ENCODE measurements at places on chromosomes 6 and 20. TPM values are rescaled to one million over a fixed set of nuclear protein-coding genes. Genes with fewer than 3 reads are reported as not detected.

The KCNK17 gene
- not detected for polyA plus RNA-seq

The MLN gene
- polyA plus RNA-seq, result not detected

The PNLDC1 gene
- 0.34 TPM for polyA plus RNA-seq

The C6orf141 gene
- polyA plus RNA-seq, result not detected

The DYNLT2 gene
- polyA plus RNA-seq, result 2.6 TPM

The STMND1 gene
- not detected for polyA plus RNA-seq

The SNAP25 gene
- polyA plus RNA-seq, result 1.4 TPM

The AMD1 gene
- polyA plus RNA-seq, result 32.8 TPM

The TPBG gene
- polyA plus RNA-seq, result 5.8 TPM

The HAO1 gene
- 0.86 TPM for polyA plus RNA-seq

The CFAP61 gene
- 0.58 TPM for polyA plus RNA-seq

The ISM1 gene
- polyA plus RNA-seq, result 2.0 TPM

DNA sequence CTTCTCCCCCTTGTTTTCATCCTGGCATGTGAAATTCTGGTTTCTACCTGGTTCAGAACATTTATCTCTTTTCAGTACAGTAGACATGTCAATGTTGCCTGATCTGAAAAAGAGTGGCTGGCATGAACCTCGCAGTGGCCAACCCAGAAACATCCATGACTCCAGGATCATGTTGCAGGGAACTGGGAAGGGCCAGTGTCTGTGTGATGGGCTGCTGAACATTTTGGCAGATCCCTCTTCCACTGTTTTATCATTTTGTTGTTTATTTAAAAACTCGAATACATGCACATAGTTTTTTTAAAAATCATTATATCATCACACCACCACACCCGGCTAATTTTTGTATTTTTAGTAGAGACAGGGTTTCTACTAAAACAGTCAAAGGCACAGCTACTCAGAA is 19.0 kb downstream of the WFDC3 start:
- DNase-seq, result no peak

DNA sequence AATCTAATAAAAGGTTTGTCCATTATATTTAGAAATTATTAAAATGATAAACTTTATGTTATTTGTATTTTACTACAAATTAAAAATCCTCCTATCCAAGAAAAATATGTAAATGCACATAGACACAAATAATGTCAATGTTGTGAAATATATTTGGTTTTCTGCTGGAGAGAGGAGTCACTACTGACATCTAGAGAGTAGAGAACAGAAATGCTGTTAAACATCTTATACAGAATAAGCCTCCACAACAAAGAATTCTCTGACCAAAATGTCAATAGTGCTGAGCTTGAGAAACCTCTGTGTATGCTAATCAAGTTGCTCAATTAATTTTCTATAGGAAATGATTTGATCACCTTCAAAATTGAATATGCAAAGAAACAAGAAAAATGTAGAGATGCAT is 12.4 kb downstream of the HTR1B start:
- DNase-seq, result no peak

DNA sequence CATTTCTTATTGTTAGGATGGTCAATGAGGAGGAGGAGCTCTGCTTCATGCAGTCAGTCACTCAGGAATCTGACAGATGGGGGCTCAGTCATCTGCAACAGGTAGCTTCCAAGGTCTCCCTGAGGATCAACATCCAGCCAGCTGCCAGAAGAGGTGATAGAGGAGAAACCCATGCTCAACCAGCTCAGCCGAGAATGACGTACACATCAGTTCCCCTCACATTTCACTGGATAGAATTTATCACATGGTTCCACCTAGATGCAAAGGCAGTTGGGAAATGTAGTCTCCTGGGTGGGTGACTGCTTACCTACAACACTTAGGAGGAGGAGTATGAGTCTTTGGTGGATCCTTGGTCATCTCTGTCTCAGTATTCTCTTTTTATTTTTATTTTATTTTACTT is 144.5 kb downstream of the CEBPB start:
- no peak for DNase-seq

DNA sequence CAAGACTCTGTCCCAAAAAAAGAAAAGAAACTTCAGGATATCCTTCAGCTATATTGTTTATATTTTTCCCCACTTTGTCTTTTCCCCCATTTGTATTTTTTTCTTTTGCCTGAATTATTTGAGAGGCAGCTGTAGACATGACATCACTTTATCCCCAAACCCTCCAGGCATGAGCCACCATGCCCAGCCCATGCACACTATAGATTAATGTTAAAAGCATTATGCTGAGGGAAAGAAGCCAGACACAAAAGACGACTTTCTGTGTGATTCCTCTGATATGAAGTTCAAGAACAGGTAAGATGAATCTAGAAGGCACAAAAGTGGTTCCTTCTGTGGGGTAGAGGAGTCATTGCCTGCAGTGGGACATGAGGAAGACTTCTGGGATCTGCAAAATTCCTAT is 16.4 kb downstream of the CEBPB start:
- no peak for DNase-seq

- no peak for DNase-seq
These were observed 31.8 kb upstream of the STX16 start for GRCh38 chr20:58619077-58619863.

GRCh38 chr20:16694161-16694560 is 35.7 kb upstream of the SNRPB2 start:
- DNase-seq, result no peak

DNA sequence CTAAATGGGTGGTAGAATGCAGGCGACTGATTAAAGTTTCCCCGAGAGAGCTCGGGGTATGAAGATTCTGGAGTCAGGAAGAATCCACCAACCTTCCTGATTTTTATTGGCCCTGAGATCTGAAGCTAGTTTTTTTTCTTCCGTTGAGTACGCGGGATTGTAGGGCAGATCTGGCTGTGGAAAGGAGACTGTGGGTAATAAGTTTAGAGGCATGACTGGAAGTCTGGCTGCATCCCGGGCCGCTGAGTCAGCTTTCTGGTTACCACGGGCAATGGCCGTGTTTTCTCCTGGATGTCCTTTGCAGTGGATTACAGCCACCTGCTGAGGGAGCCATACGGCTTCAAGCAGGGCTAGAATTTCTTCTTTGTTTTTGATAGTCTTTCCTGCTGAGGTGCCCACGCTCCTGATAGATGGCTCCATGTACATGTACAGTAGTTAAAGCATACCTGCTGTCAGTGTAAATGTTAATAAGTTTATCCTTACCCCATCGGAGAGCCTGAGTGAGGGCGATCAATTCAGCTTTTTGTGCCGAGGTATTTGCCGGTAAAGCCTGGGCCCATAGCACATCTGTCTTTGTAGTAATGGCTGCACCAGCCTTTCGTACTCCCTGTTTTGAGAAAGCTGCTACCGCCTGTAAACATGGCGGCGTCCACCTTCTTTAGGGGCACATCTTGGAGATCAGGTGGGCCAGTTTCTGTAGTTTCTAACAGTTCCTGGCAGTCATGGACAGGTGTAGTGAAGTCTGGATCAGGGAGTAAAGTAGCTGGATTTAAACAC is 154.0 kb downstream of the TRIM27 start:
- no peak for DNase-seq

GRCh38 chr6:114376611-114377175 is 33.9 kb upstream of the HS3ST5 start:
- no peak for DNase-seq

DNA sequence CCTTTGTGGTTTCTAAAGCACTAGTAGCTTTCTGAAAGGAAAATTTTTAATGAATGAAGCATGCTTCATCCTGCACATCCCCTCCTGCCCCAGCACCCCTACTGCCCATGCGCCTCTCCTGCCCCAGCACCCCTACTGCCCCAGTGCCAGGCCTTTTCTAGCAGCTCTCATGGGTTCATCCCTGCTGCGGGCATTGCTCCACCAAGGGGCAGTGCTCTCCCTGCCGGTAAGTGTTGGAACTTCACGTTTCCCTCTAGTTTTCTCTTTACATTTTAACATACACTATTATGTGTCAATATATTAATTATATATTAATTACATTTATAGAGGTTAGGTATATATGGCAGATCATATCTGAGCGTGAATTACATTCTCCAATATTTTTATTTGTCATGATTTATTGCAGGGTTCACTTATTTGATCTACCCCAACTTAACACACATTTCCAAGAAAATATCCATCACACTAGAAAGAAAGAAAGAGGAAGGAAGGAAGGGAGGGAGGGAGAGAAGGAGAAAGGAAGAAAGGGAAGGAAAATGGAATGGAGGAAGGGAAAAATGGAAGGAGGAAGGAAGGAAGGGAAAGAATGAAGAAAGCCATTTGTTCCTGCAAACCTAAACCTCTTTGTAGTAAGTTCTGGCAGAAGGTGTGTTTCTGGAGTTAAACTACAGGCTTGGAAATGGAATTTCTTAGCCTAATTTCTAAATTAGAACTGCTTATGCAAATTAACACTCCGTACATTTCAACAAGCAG is 46.8 kb downstream of the CEP43 start:
- no peak for DNase-seq

- DNase-seq, result no peak
These were observed 16.9 kb downstream of the NDRG3 start for GRCh38 chr20:36728986-36729385.

DNA sequence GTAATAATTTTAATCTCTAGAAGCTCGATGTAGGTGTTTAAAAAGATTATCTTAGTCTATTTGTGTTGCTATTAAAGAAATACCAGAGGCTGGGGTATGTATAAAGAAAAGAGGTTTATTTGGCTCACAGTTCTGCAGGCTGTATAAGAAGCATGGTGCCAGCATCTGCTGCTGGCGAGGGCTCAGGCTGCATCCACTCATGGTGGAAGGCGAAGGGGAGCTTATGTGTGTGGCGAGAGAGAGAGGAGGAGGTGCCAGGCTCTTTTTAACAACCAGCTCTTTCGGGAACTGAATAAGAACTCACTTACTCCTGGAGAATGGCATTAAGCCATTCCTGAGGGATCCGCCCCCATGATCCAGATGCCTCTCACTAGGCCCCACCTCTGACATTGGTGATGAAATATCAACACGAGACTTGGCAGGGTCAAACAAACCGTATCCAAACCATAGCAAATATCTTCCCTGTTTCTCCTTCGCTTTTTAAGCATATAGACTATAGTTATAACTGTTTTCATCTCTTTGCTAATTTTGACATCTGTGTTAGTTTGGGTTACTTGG is 24.5 kb downstream of the CHMP4B start:
- DNase-seq, result no peak

- DNase-seq, result no peak
These were observed 46.2 kb upstream of the ZNF217 start for GRCh38 chr20:53639647-53640440.

DNA sequence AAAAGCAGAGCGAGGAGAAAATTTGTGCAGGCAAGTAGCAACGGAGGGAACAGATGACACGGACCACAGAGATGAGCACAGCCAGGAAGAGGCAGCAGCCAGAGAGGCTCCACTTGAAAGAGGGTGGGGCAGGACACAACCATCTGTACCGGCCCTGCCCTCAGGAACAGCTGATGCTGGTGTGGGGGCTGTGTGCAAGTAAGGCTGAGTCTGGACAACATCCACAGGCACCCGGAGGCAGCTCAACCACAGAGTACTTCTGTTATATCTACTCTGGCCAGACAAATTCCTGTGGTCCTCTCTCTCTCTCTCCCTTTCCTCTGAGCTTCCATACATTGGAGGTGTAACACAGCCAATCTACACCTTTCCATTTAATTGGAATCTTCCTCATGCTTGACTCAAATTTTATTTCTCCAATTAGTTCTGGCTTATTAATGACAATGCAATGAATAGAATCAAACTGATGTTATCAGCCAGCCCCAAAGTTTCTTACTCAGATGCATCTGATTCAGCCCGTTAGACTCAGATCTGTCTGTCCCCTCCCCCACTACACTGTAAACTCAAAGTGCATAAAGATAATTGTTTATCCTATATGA is 24.9 kb downstream of the KIF13A start:
- no peak for DNase-seq

GRCh38 chr6:71164890-71165289 is 123.7 kb upstream of the OGFRL1 start:
- no peak for DNase-seq

DNA sequence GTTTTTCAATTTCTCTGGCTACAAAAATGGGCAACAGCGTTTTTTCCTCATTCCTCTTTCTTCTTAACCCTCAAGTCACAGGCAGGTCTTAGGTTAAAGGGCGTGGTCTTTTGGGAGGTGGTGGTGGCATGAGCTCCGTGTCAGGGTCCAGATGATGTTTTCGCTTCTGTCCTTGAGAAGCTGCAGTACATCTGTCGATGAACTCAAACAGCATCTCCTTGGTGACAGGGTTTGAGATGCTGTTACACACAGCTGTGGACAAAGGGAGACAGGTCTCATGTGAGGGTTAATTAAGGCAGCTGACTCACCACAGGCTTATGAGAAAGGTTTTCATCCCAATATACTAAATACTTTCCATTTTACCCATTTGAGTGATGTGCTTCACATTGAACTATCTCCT is 350.8 kb downstream of the RNGTT start:
- no peak for DNase-seq

- DNase-seq, result no peak
These were observed 207.9 kb downstream of the GMPR start for GRCh38 chr6:16446273-16446672.

DNA sequence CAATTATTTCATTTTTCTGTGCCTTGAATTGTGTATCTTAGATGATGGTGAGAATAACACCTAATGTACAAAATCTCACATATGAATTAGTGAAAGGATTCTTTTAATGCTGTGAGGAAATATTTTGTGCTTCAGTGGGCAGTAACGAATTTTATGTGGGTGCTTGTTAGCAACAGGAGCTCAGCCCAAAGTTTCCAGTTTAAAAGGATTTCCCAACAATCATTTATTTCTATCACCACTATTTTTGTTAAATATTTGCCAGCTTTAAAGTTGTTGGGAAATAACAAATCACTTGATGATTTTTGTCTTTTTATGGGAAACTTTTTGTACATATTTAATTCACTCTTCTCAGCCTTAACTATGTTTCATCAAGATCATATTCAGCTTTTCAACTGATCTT is 111.8 kb downstream of the QKI start:
- no peak for DNase-seq

GRCh38 chr6:1610497-1611321 is 994 bp downstream of the FOXC1 start:
- DNase-seq, result peak; percentile 84

- peak; percentile 90 for DNase-seq
These were observed 2.0 kb downstream of the SPAG4 start for GRCh38 chr20:35617397-35618262.

GRCh38 chr6:140078561-140079125 is 704.2 kb upstream of the CITED2 start:
- DNase-seq, result no peak

- no peak for DNase-seq
These were observed 10.0 kb upstream of the FAM210B start for GRCh38 chr20:56348746-56349145.

DNA sequence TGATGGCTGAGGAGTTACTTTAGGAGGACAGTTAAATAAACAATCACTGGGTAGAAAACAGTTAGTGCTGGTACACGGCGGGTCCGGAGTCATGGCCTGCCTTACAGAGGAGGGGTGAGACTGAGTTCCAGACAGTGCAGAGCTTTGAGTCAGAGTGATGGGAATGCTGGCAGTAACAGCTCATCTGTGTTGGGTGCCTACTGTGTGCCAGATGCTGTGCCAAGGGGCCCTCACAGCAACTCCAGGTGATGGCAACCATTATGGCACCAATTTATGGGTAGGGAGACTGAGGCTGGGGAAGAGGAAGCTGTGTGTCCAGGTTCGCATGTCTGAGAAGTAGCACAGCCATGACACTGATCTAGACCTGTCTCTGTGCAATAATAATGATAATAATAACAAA is 132.6 kb downstream of the CEBPB start:
- no peak for DNase-seq

GRCh38 chr6:19554356-19555225 is 282.6 kb upstream of the ID4 start:
- no peak for DNase-seq

GRCh38 chr6:131900231-131900630 is 50.9 kb downstream of the CCN2 start:
- no peak for DNase-seq

- no peak for DNase-seq
These were observed 90.5 kb upstream of the EYA2 start for GRCh38 chr20:46804126-46804525.

Data from kidney (tissue), 22 donors.